ENCODE measurements at places on chromosomes 12 and 14.

GRCh38 chr14:54105898-54106297 lies 149.3 kb upstream of the BMP4 start:
- DNase-seq: no peak

- no peak for DNase-seq
Measured at GRCh38 chr12:126212824-126213223, 1147.6 kb downstream of the AACS start.

DNA sequence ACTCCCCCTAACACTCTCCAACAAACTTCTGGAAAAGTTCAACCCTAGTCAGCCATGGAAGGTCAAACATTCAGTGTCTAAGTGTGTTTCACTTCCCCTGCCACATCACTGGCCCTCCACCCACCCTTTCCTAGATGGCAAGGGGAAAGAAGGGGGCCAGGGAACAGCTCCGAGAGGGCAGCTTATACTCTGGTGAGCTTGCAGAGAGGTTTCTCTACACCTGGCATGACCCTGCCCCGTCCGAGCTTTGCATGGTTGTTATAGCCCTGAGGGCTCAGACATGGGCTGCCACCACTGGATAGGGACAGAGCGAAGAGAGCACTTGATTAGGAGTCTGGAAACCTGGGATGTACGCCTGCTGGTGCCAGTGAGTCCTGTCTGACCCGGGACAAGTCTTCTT lies 4.0 kb downstream of the ACVRL1 start:
- no peak for DNase-seq

- DNase-seq: no peak
Measured at GRCh38 chr12:121175383-121176119, 34.4 kb upstream of the P2RX4 start.

GRCh38 chr12:88393017-88393767 lies 187.1 kb downstream of the KITLG start:
- DNase-seq: no peak

GRCh38 chr12:44627387-44628166 lies 248.5 kb downstream of the NELL2 start:
- DNase-seq: no peak

GRCh38 chr14:28098856-28099255 lies 667.7 kb upstream of the FOXG1 start:
- DNase-seq: no peak

GRCh38 chr12:57607958-57608663 lies 3.1 kb upstream of the ARHGEF25 start:
- DNase-seq: no peak

GRCh38 chr12:24134092-24134491 lies 184.6 kb upstream of the SOX5 start:
- DNase-seq: no peak

DNA sequence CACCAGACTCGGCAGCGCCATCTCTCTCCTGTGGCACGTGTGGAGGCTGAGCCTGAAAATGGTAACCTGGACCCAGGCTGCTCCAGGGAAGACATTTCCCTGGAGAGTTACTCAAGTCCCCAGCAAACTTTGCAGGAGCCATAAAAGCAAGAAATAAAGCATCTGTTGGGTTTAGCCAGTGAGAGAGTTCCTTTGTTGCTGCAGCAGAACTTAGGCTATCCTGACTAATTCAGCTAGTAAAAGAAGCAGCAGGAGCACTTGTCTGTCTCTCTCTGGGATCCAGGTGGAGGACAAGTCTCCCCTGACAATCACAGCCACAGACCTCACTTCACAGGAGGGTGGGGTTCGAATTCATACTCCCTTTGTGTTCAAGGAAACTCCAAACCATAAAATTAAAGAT lies 79.2 kb upstream of the DIO3 start:
- DNase-seq: no peak

- no peak for DNase-seq
Measured at GRCh38 chr12:16563504-16563903, 42.5 kb downstream of the LMO3 start.

- no peak for DNase-seq
Measured at GRCh38 chr12:29781188-29781587, 2.6 kb downstream of the TMTC1 start.

DNA sequence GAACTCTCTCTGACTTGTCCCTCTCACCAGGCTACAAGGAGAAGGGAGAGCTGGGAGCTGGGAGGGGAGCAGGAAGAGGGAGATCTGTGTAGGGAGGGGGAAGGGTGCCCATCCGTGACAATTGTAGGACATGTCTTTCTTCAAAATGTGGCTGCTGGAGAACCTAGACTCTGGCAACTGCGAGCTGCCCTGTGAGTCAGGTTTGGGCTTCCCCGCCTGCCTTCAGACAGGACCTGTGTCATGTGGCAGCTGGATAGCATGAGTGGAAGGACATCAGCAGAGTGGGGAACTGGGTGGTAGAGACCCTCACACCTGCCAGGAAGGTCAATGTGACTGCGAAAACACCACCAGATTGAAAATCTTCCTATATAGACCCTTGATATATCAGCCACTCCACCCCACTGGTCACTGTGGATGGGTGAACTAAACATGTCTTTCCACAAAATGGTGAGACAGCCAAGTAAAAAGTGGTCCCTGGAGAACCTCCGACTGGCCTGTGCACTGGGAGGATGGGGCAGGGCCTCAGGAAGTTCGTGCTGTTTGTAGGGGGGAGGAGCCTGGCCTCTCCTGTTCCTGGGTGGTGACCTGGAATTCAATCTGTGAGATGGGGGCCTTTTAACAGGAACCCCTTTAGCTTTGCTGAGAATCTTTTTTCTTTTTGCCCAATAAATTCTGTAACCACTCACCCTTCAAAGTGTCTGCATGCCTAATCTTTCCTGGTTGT lies 62.2 kb upstream of the CAPRIN2 start:
- no peak for DNase-seq

DNA sequence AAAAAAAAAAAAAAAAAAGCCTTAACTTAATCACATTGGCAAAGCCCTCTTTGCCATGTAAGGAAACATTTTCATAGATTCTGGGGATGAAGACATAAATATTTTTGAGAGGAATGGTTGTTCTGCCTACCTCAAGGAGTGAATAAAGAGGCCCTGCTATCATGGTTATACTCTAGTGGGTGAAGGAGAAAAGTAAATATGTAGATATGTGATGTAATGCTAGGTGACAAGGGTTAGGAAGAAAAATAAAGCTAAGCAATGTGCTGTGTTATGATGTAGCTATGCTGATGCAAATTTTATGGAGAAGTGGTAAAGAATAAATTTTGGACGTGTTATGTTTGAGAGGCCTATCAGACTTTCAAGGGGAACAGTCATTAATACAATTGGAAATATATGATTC lies 80.1 kb upstream of the DUSP6 start:
- DNase-seq: no peak

GRCh38 chr12:42370013-42370412 lies 44.0 kb downstream of the PPHLN1 start:
- DNase-seq: no peak

GRCh38 chr12:60398547-60398946 lies 802.7 kb downstream of the SLC16A7 start:
- no peak for DNase-seq

- DNase-seq: no peak
Measured at GRCh38 chr12:6957741-6958608, 6.8 kb downstream of the PTPN6 start.

DNA sequence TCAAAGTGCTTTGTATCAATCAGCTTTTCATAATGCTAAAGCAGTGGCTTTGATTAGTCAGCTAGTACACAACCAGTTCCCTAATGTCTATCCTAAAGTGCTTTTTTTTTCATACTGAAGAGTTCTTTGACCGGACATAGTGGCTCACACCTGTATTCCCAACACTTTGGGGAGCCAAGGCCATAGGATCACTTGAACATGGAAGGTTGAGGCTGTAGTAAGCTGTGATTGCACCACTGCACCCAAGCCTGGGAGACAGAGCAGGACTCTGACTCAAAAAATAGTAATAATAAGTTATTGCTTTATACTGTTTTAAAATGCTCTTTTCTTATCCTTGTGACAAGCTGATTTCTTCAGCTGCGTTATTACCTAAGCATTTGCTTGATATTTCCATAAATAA lies 154.6 kb upstream of the AEBP2 start:
- no peak for DNase-seq

DNA sequence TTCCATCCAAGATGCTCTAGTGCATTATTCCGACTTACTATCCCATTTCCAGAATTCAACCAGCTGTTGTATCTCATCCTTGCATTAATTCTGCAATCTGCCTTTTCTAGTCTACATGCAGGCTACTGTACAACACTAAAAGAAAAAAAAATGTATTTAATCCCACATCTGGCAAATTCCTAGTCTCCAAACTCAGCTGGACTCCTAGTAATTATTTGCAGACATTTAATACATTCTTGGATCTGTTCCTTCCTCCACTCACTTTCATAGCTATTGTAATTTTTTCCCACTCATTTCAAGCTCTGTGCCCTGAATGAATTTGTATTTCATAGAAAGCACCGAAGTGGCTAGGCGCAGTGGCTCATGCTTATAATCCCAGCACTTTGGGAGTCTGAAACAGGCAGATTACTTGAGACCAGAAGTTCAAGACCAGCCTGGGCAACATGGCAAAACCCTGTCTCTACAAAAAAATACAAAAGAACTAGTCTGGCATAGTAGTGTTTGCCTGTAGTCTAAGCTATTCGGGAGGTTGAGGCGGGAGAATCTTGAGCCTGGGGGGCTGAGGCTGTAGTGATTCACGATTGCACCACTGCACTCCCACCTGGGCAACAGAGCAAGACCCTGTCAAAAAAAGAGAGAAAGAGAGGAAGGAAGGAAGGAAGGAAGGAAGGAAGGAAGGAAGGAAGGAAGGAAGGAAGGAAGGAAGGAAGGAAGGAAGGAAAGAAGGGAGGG lies 39.5 kb upstream of the YAF2 start:
- no peak for DNase-seq

DNA sequence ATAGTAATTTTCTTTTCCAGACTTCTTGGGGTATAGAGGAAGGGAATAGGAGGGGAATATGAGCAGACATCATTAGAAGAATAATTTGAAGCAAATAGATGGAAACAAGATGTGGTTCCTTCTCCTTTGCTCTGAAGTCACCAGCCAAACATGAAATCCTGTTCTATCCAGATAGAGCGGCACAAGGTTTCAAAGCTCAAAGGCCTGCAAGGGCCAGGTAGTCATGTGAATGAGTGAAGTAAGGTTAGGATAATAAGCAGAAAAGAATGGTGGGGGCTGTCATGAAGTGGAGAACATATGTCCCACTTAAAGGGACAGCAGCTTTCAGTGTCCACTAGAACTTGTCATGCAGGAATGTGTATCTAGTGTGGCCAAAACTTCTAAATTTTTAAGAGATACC lies 2.5 kb upstream of the IKZF4 start:
- DNase-seq: no peak

DNA sequence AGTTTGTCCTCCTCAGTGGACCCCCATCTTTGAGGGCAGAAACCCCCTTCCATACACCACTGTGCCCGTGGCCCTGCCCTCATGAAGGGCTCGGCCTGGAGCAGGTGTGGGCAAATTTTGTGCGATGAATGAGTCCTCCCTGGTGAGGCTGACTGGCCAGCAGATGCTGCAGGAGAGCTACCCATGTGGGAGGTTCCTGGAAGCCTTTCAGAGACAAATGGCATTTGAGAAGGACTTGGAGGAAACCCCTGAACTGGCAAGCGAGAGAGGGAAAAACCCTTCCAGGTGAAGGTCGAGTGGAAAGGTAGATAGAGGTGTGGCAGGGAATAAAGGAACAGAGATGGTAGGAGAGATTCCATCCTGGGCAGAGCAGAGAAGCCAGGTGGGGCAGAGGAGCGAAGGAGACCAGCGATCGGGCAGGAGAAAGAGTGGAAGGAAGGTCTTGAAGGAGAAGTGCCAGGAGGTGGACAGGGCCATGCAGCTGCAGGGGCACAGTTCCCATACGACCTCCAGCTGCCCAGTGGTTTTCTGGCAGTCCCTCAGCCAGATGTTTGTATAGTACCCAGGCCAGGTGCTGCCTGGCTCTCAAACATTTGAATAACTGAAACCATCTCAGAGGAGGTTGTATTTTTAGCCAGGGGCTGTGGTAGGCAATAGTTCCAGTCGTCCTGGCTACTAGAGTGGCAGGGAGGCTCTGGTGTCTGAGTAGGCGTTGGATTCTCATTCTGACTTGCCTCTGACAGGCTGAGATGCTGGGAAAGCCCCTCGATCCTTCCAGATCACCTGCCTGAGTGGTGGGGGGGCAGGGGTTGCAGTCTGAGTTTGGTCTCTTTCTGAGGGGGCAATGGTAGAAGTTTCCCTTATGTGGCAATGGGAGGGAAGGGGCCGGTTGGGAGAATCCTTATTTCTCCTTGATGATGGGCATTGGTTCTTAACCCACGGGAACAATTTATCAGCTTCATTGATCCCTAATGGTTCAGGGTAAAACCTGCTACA lies 40.1 kb downstream of the FBXL14 start:
- no peak for DNase-seq

- DNase-seq: no peak
Measured at GRCh38 chr14:32694795-32695449, 243.8 kb upstream of the NPAS3 start.

DNA sequence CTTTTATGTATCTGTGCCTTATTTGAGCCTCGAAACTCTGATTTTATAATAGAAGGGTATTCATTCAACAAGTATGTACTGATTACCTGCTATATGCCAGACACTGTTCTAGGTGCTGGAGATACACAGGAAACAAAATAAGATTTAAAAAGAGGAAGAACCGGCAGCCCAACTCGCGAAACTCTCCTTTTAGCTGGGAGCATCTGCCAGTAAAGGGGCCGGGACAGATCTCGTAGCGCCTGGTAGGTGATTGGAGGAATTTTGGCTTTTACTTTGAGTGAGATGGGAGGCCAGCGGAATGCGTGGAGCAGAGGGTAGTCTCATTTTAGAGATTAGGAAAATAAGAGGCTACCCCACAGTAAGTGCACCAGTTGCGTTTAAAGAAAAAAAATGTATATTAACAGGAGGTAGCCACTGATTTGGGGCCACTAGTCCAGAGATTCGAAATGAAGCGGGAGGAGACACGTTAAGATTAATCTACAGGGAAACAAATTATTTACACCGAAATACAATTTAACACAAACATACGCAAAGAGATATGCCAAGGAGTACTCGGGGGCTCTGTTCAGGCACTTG lies 520 bp upstream of the MON2 start:
- DNase-seq: peak; percentile 7

GRCh38 chr14:46840944-46841720 lies 189.6 kb upstream of the RPL10L start:
- DNase-seq: no peak

DNA sequence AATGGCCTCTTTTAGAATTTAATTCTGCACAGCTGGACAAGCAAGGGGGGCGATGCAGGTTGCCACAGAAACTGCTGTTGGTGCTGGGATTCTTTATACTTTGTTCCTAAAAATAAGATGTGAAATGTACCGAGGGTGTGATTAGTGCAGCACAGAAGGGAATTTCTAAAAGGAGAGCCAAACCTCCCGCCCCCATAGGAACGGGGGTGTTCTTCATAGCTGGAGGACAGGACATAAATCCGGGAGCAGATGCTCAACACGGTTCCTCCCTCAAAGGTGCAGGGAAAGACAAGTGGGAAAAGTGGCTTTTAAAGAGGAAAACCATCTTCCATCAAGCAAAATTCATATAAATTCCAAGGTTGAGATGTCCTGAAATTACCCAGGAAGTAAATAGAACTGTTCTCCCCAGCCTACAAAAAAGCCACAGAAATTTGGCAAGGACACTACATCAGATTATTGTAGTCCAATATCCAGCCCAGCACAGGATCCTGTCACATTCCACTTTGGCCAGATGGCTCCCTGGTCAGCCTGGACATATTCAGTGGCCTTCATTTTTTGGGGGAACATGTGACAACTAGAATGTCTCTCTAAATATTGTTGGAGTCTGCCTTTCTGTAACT lies 51.4 kb upstream of the TMX1 start:
- DNase-seq: no peak

All from naive thymus-derived CD8-positive, alpha-beta T cell (primary cell).